Right ventricle myocardium inferior (tissue), 1 donor: ENCODE measurements at places on chromosomes 12 and 14. TPM values are rescaled to one million over a fixed set of nuclear protein-coding genes. Genes with fewer than 3 reads are reported as not detected.

The PTPRO gene
- 1.3 TPM for total RNA-seq

The CLEC9A gene
- total RNA-seq = not detected

The RNF212B gene
- total RNA-seq = not detected

The SIX4 gene
- 1.4 TPM for total RNA-seq

The SCNN1A gene
- 0.46 TPM for total RNA-seq

The SDSL gene
- 8.5 TPM for total RNA-seq

The TNS2 gene
- 122 TPM for total RNA-seq

The TAS2R9 gene
- total RNA-seq = not detected

The ADIPOR2 gene
- total RNA-seq = 38.4 TPM

The TOMM20L gene
- total RNA-seq = not detected

GRCh38 chr12:95634622-95635621 is 83.6 kb upstream of the USP44 start:
- no peak for DNase-seq

DNA sequence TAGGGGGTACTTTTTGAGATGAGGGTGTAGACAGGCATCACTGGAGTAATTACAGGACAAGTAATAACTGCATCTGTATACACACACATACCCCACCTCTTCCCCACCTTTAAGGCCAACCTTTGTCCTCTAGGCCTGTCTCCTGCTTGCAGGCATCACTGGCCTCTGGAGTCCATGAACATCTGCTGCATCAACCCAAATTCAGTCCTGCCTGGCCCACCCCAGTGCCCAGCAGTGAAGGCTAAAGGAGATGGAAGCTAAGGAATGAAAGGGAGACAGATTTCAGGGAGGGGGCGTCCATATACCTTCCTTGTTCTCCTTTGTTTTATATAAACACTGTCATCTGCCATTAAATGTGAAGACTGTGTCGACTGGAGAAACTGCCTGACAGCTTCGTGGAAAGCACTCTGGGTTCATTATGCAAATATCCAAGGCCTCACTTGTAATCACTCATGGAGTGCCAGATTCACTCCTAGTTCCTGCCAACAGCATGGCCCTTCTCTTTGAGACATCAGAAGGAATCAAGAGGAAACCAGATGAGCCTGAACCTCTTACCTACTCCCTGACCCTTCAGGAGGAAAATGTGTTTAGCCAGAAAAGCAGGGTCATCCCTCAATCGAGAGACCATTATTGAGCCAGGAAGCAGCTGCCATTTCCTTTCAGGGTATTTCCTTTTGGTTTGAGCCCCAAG is 64.4 kb downstream of the SERPINA3 start:
- DNase-seq = no peak

DNA sequence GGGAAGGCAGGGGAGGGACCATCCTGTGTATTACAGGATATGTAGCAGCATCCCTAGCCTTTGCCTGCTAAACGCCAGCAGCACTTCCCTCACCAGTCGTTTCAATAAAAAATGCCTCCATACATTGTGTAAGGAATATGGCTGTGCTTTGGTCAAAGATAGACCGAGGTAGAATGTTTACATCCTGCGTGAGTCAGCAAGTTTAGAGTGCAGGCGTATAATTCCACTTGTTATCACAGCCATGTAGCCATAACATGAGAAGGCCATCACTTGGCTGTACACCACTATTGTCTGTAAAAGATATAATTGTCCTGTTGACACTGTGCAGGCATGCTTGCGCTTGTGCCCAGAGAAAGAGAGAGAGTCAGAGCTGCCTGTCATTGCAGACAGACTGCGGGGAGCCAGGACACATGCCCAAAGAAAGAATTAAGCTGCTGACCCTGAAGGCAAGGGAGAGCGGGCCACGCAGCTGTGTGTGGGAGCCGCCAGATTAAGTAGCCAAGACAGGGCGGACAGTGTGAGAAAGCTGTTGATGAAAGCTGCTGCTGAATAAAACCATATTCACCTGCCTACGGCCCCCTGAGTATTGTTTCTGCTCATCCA is 68.4 kb downstream of the CRACR2A start:
- peak; percentile 73 for DNase-seq

GRCh38 chr14:69261761-69262331 is 1.9 kb downstream of the GALNT16 start:
- DNase-seq = peak; percentile 72

DNA sequence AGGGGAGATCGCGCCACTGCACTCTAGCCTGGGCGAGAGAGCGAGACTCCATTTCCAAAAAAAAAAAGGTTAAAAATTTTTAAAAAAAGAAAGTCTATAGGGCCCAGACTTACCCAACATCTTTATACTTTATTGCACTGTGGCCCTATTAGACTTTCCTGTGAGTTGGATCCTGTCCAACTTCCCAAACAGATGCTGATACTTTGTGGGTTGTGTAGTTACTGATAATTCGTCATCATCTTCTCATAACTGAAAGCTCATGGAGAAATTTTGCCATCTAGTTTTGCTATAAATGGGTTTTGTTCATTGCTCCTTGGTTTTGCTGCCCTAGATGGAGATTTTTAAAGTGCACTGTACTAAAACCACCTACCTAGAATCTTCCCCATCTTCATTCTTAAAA is 31.1 kb downstream of the APOBEC1 start:
- no peak for DNase-seq

- DNase-seq = no peak
Observed at GRCh38 chr12:121181181-121181580, 28.7 kb upstream of the P2RX4 start.

DNA sequence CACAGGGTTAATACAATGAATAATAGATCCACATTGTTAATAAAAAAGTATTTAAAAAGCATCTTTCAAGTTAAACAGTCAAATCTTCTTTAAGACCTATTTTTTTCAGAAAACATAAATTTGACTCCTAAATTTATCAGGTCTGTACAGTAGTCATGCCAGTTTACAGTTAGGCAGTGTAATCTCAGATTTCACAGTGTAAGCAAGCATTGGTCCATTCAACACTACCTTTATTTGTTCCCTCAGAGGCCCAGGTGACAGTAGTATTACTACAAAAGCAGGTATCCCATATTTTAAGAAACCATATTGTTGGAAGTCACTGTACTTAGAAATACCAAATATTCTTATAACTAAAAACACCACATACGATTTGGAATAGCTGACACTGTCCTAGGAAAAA is 6.1 kb downstream of the ATP2B1 start:
- DNase-seq = no peak

- no peak for DNase-seq
Observed at GRCh38 chr14:56057767-56058166, 60.4 kb upstream of the PELI2 start.

DNA sequence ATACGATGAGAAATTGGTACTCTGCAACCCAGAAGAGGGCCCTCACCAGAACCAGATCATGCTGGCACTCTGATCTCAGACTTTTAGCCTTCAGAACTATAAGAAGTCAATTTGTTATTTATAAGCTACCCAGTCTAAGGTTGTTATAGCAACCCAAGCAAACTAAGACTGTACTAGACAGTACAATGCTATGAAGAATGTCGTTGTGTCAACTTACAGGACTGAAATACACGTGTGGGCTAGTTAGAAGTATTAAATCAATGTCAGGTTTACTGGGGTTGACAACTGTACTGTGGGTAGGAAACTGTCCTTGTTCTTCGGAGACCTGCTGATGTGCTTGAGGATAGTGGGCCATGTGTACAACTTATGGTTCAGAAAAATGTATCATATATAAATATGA is 19.7 kb downstream of the DUSP16 start:
- DNase-seq = no peak

GRCh38 chr12:54024581-54025305 is 3.5 kb upstream of the HOXC6 start:
- DNase-seq = no peak

DNA sequence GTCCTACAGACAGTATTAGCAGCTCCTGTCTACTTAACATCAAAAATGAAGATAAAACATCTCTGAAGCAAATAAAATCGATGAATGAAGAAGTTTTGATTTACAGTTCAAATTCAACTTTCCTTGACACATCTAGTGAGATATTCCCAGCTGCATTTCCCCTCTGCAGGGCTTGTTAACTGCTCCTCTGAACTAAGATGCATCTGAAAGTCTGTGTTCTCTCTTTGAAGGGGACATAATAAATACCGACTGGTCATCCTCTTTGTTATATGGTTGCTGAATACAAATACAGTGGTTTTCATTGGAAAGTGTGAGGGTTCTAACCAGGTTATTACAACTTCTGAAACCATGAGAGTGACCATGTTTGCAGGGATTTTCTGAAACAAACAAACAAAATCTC is 266.4 kb upstream of the SLC16A7 start:
- no peak for DNase-seq

DNA sequence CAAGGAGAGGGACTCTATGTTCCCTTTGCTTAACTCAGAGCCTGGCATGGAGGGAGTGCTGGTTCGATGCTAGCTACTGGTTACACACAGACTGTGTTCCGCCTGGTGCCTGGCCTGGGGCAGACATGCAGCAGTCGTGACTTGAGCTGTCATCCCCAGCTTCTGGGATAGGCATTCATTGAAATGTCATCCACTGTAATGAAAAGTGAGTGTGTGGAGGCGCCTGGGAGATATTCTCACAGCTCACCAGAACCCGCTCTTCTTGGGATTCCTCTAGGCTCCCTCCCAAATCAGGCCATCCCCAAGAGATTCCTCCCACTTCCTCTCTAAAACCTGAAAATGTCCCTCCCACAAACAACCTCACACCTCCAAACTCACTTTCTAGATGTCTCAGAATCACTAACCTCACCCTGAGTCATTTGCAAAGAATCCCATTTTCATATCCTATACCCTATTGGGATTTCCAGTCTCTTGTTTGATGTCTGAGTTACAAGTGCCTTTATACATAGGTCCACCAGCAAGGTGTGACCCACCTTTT is 82.8 kb downstream of the CRACR2A start:
- DNase-seq = no peak

GRCh38 chr12:113171543-113171942 is 13.7 kb downstream of the DDX54 start:
- DNase-seq = no peak
